ENCODE measurements at places on chromosomes 6 and 20. TPM values are rescaled to one million over a fixed set of nuclear protein-coding genes. Genes with fewer than 3 reads are reported as not detected.

GRCh38 chr6:100335991-100336390 is 128.7 kb downstream of the SIM1 start:
- no peak for DNase-seq

DNA sequence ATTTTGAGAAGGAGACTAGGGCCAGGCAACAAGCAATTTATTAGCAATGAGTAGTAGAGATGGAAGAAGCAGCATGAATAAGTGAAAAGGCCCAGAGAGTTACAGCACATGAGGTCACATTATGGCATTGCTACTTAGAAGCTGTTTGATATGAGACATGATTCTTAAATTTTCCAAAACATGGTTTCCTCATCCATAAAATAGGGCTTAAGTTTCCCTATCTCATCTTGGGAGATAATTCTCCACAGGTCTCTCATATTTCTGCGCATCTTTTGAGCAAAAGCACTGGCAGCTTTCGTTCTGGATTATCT is 656.1 kb downstream of the EPHA7 start:
- no peak for DNase-seq

- DNase-seq, result peak; percentile 33
Observed at GRCh38 chr6:38432479-38432878, 207.2 kb downstream of the BTBD9 start.

GRCh38 chr6:48597951-48598350 is 487.0 kb upstream of the PTCHD4 start:
- DNase-seq, result no peak

- peak; percentile 74 for DNase-seq
Observed at GRCh38 chr6:88982720-88983119, 19.3 kb upstream of the RNGTT start.

GRCh38 chr6:3725145-3726047 is 26.1 kb downstream of the PXDC1 start:
- DNase-seq, result no peak

GRCh38 chr6:108651340-108652227 is 90.9 kb downstream of the FOXO3 start:
- peak; percentile 82 for DNase-seq

GRCh38 chr6:5606546-5606945 is 345.2 kb downstream of the FARS2 start:
- no peak for DNase-seq

- no peak for DNase-seq
Observed at GRCh38 chr6:16730738-16731477, 30.4 kb downstream of the ATXN1 start.

DNA sequence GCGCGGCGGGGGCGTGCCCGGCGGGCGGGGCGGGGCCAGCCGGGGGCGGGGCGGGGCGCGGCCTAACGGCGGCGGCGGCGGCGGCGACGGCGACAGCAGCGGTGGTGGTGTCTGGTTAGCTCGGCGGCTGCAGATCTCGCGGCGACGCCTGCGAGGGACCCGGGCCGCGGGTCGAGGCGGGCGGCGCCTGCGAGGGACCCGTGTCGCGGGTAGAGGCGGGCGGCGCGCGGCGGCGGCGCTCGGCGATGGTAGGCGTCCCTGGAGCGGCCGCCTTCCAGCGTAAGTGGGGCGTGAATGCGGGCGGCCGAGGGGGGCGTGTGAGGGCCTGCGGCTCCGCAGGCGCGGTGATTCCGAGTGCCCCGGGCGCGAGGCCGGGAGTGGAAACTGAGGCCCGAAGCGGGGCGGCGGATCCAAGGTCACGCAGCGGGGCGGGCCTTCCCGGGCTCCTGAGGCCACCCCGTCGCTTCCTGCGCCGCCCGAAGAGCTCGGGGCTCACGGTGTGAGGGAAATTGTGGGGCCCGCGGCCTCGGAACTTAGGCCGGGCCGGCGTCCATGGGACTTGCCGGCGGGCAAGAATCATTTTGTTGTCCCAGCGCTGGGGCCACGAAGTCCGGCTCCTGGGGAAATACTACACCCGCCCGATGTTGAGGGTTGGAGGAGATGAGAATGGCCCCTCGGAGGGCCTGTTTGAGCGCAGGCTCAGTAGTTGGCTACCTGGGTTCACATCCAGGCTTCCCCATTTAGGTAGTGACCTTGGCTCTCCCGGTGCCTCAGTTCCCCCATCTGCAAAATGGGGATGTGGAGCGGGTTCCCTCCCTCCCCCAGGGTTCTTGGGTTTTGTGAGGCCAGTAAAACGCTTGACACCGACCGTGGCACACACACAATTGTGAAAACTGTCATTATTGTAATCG is at the start of gene CBFA2T2:
CBFA2T2 (plus strand) TSS at position 74 of the 911 bp plus-strand sequence; CDS start at position 246, 172 bp downstream.
- DNase-seq, result peak; percentile 10

DNA sequence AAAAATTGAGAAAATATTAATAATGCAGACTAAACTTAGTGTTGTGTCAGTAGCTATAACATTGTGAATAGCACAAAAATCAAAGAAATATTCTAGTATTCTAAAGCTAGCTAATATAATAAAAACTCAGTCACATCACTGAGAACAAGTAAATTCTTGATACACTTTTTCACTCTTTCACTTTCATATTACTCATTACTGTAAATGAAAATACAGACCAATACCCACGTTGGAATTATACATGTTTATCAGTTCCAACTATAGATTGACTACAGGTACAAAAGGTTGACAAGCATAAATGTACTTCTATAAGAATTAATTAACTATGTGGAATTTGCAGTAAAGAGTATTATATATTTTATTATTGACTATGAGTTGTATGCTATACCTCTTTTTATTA is 1043.4 kb upstream of the FLRT3 start:
- DNase-seq, result no peak

GRCh38 chr20:25565578-25566157 is 19.7 kb downstream of the NINL start:
- no peak for DNase-seq

DNA sequence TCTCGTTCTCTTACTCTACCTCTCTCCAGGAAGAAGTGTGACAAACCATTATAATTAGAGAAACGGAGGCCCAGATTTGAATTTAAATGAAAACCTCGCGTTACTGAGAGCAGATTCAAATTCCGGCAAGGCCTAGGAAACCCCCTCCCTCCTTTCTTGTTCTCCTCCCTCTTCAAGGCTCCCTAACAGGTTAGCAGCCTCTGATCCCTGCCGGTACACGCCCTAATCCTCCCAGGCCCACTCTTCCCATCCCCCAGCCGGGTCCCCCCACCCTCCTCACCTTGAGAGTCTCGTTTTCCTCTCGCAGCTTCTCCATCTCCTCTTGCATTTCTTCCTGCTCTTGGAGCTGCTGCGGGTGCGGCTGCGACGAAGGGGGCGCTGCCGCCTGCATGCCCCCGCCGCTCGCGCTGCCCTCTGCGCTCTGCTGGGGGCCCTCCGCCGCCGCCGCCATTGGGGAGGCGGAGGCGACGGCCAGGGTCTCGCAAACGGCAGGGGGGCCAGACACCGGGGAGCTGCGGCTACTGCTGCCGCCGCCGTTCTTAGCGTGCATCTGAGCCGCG is 3.8 kb downstream of the MTCL3 start:
- peak; percentile 16 for DNase-seq

DNA sequence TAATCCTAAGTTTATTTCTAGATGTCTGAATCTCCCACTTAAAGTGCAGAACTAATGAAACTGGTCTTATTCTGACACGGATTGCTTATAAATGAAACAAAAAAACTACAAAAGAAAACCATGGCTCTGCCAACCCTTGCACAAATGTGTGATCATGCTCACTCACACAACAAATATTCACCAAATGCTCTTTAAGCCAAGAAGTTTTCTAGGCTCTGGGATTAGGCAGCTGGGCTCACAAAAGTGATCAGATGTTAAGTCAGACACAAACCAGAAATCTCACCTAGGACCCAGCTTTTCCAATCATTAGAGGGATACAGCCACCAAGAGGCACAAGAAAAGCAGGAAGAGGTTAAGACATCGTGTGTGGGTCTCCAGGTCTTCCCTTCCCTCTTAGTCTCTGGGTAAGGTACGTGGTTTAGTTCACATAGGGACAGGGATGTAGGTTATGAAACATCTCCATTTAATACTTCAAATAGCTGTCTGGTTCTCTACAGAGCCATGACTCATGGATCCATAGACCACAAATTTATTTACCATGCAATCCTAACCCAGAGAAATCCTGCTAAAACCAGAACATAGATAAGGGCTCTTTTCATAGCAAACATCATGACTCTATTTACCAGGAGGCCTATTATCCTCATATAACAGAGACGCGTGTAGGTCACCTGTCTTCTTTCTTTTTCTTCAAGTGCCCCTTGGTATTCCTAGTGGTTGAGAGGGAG is 165.2 kb downstream of the WDR27 start:
- peak; percentile 55 for DNase-seq

- no peak for DNase-seq
Observed at GRCh38 chr20:2794866-2795447, 5.5 kb downstream of the CPXM1 start.

GRCh38 chr6:165769884-165770283 is 106.8 kb upstream of the PDE10A start:
- no peak for DNase-seq

DNA sequence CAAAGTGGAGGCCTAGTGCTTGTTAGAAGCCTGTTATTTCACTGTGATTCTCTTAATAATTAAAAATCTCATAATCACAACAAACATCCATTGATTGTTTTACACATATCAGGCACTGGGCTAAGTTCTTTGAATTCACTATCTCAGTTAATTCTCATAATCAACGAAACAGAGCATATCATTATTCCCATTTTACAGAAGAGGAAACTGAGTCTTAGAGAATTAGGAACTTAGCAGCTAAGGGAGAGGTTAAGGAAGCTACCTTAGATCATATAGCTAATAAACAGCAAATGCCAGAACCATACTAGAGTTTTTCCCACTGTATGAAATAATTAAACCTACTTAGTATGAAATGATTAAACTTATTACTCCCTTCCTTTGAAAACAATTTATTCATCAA is 7.0 kb downstream of the HMGN3 start:
- no peak for DNase-seq

GRCh38 chr20:50286174-50286511 is 95.5 kb downstream of the CEBPB start:
- DNase-seq, result no peak

GRCh38 chr20:6265204-6265904 is 142.5 kb upstream of the FERMT1 start:
- DNase-seq, result peak; percentile 5

DNA sequence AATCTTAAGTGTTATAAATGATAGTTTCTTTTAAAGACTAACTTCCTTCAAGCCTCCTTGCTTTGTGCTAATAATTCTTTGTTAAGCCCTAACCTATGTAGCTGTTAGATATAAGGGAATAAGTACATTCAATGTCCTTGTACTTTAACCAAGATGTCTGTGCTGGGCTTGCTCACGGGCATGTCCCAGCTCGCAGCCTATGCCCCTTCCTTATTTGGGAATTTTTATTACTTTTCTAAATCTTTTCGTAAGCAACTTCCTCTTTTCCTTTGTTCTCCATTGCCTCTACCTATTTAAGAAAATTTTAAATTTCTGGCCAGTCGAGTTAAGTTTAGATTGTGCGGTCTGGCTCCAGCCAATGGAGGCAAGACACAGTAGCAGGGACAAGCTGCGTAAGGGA is 26.0 kb upstream of the CDK19 start:
- no peak for DNase-seq

DNA sequence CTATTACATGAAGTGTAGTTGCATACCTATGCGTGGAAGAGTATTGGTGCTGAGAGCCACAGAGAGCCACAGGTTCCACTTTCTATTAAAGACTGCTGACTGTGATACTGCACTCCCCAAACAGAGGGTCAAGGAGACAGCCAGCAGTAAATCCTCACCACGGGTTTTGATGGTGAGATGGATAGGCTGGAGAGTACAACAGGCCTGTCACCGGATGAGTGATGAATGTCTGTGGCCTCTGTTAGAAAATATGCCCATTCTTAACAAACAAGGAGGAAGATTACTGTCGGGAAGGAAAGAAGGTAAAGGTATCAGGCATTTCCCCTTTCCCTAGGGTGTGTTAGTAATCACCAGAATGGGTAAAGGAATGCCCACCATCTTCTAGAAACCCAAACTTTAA is 286.5 kb downstream of the ALDH8A1 start:
- no peak for DNase-seq

DNA sequence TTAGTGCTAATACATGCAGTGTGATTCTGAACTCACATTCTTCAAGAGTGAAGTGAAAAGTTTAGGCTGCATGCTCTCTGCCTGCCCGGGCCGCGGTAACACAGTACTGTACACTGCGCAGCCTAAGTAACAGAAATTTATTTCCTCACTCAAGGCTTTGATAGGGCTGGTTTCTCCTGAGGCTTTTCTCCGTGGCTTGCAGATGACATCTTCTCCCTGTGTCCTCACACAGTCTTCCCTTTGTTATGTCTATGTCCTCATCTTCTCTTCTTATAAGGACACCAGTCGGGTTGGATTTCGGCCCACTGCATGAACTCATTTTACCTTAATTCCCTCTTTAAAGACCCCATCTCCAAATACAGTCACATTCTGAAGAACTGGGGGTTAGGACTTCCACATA is 51.1 kb upstream of the TMEM170B start:
- DNase-seq, result no peak

DNA sequence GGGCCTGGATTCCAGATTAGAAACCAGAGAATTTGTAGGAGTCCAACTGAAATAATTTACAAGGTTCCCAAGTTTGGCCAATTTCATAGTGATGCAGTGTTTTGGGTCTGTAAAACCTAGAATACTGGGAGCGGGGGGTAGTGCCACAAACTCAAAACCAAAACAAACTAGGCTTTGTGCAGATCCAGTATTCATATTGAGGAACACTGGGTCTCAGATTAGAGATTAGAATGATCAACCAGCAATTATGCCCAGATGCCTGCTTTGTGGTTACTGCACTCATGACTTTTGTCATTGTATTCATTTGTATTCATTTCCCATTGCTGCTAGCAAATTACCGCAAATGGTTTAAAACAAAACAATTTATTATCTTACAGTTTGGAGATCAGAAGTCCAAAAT is 3.2 kb upstream of the NDUFAF4 start:
- DNase-seq, result no peak

GRCh38 chr6:157989541-157990289 is 8.1 kb downstream of the SYNJ2 start:
- peak; percentile 47 for DNase-seq

LPA gene
- not detected for total RNA-seq

PPP2R5D gene
- total RNA-seq, result 42.3 TPM

C6orf163 gene
- 0.29 TPM for total RNA-seq

FUCA2 gene
- total RNA-seq, result 90.4 TPM

PTK6 gene
- total RNA-seq, result not detected

LIN28B gene
- not detected for total RNA-seq

AARS2 gene
- 10.9 TPM for total RNA-seq

SLC35F1 gene
- total RNA-seq, result not detected

SFTA2 gene
- not detected for total RNA-seq

ARMC12 gene
- not detected for total RNA-seq

BPIFB4 gene
- not detected for total RNA-seq

RFX6 gene
- total RNA-seq, result not detected

DYNLT2 gene
- total RNA-seq, result 0.24 TPM

OOEP gene
- not detected for total RNA-seq

MRS2 gene
- total RNA-seq, result 16.5 TPM

HLA-DRB5 gene
- total RNA-seq, result not detected

MLN gene
- total RNA-seq, result not detected
